ENCODE measurements at places on chromosomes 4 and X.

DNA sequence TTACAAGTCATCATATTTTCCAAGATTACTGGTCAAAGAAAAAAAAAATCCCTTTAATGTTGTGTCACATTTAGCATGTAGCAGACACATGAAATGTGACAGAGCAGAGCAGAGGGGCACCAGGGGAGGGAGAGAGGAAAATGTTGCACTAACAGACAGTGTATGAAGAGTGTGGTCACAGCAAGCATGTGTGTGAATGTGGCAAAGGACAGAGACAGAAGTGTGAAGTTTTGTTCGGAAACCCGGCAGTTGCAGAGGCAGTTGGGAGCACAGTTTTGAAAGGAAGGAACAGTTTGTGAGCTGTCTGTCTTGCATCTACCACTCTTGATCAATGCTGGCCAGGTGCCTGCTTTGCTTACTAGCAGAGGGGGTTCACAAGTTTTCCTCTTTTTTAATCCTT is 83.9 kb upstream of the MAP3K15 start:
- no peak for DNase-seq

GRCh38 chrX:40096395-40097091 is 1.2 kb downstream of the BCOR start:
- no peak for DNase-seq

DNA sequence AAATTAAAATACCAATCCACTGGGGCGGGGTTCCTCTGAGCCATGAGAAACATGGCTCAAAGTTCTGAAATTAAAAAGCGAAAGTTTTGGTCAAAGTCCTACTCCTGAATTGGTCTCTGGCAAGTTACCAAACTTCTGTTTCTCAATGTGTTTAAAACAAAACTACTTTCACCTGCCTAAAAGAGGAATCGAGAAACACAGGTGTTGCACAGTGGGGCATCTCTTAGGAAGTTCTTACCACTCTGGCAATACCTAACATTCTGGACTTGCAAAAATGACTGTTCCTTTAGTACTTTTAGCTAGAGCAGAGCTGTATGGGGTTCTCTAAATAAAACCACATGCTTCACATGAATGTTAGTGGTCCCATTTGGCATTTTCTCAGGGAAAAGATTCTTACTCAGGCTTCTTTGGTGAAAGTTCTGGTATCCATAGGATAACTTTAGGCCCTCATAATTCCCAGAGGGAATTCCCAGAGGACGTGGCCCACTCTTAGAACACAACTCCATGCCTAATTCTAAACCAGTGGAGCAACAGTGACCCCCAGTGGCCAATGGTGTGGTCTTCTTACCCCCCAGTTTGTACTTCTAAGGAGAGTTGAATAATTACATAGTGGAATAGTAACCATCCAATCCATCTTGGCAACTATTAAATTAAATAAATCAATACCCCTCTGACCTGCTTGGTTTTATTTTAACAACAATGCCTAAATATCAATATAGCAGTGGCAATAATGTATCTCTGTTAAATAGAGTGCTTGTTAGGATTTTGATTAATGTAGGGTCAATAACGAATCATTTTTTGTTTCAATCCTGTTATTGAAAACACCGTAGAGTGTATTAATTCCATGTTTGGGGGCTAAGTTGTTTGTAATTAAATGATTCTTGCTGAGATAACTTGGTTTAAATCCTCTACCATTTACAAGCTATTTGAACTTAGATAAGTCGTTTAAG is 21.9 kb downstream of the BMP3 start:
- DNase-seq: peak; percentile 20

- no peak for DNase-seq
These were observed 671.2 kb downstream of the PCDH18 start for GRCh38 chr4:136861091-136861490.

DNA sequence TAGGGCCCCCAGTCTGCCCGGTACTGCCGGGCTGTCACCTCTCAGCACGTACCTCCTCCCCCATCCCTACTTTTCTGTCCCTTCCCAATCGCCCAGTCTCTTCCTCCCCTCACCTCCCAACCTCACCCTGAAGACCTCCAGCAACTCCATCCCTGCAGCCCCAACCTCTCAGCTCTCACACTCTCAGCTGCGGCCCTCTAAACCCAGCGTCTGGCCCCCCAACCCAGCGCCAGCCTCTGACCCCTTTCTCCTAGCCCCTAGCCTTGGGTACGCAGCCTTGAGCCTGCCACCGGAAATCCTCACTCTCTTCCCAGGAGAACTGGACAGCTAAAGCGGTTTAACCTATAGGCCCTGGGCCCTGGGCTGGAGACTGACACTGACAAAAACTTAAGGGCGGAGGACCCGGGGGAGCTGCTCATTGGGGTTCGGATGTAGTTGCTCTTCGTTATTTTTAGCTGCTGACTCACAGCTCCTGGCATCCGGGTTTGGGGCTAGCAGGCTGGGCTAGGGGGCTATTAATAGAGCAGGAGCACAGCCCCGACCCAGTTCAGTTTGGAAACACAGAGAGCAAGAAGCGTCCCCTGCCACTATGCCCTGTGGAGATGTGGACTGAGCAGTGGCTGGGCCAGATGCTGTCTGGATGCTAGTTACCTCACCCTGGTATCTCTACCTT is 9.6 kb upstream of the DLG3 start:
- no peak for DNase-seq

- peak; percentile 76 for DNase-seq
These were observed 371.0 kb downstream of the BCOR start for GRCh38 chrX:39726771-39727170.
